ENCODE measurements at places on chromosomes 1 and 21.

DNA sequence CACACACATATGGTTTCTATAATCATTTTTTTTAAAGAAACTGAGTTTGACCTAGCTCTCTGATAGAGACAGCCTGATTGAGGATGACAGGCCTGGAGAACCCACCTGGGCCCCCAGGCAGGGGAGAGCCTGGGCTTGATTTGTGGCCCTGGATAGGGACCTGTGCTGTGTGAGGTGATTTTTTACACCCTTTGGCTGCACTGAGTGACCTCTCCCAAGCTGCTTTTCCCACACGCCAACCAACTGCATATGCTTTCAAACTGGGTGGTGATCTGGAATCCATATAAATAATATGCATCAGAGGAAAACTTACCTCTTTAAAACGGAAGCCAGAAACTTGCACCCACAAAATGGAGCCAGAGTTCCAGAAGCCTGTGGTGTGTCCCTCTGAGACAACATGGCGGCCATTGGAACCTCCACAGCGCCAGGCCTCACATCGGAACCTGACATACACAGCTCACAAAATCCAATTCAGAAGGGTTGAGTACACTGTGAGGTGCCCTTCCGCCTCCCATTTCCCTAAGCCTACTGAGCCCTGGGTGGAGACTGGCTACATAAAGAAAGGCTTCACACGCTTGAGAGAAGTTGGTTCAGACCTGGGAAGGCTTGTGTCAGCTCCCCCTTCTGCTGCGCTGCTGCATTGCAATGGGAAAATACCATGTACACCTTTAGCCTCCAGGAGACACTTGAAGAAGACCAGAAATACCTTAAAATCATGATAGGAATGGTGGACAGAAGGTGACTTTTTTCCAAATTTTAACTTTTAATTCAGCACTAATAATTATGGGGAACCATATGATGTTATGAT, 160.7 kb downstream of the HHIPL2 start:
- no peak for DNase-seq

- DNase-seq = no peak
Measured at GRCh38 chr1:239930686-239931262, 160.9 kb upstream of the FMN2 start.

GRCh38 chr1:192907545-192908243, 98.9 kb downstream of the RGS2 start:
- DNase-seq = no peak

GRCh38 chr1:112369392-112370285, 26.4 kb upstream of the CTTNBP2NL start:
- peak; percentile 82 for DNase-seq

DNA sequence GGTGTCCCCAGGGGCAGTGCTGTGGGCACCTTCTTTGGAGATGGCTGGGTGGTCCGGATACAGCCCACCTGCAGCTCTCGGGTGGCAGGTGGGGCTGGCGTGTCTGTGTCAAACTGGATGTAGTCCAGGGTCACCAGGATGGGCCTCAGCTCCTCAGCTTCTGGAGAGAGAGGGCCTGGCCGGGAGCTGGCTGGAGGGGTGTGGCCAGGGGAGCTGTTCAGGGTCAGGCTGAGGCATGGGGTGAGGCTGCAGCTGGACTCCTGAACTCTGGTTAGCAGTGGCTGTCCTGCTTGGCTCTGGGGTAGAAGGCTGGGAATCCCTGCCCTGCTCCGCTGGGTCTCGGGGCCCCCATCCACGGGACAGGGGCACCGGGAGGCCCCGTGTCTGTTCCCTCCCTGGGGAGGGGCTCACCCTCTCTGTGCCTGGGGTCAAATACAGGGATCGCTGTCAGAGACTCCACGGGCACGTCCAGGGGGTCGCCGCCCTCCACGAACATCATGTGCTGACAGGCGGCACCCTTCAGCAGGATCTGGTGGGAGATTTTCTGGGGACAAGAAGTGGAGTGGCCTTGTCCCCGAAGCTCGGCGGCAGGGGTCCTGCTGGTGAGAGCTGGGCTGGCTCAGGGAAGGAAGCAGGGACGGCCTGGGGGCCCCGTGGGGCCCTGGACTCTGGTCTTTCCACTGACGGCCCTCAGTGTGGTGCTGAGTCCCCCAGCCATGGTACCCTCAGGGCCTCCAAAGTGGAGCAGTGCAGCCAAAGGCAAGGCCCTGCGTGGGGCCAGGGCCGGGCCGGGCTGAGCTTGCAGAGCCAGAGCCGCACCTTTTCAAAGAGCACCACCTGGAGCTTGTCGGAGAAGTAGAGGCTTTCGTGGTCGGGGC, 4.1 kb upstream of the TMEM52 start:
- no peak for DNase-seq

DNA sequence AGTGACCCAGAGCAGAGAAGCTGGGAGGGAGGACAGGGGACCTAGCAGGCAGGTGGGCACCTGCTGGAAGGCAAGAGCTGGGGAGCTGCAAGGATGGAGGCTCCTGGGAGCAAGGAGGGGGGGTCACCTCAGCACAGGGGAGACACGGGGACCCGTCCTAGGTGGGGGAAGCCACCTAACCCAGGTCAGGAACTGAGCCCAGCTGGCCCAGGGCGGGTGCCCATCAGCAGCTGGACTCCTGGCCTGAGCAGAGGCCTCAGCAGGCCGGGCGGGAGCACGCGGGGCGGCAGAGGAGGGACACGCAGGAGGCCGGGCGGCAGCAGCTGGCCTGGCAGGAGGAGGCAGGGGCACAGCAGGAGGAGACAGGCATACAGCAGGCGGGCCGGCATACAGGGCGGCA, 949 bp downstream of the KRTAP10-1 start:
- no peak for DNase-seq

DNA sequence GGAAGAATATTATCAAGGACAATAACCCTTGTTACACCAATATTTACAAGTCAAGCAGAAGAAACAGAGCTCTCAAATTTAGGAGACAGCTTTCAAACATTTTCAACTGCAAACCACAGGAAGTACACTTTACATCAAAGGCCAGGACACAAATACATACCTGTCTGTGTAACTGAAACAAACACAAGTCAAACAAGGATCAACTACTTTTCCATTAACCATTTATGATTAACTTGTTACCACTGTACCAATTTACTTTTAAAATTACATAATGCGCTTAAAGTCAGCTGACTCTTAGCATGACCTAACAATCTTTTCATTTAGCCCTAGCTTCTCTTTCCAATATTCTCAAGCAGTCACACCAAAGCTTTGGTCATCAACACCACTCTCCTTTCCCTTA, 43.5 kb downstream of the TRIM33 start:
- no peak for DNase-seq

DNA sequence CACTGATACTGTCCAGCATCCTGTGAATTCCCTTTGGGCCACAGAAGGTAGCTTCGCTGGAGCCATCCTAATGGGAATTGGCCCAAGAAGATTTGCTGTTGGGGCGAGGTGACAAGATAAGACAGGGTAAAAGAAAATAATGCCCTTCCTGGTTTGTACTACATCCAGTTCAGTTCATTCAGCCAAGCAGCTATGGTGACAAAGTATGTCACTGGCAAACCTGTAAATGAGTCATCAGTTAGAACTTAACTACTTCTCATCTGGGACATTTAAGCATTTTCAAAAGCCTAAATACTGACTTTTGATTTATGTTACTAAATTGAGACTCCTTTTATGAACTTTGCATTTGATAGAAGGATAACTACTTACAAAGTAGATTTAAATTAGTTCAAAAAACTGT, 54.2 kb downstream of the WDR64 start:
- no peak for DNase-seq

DNA sequence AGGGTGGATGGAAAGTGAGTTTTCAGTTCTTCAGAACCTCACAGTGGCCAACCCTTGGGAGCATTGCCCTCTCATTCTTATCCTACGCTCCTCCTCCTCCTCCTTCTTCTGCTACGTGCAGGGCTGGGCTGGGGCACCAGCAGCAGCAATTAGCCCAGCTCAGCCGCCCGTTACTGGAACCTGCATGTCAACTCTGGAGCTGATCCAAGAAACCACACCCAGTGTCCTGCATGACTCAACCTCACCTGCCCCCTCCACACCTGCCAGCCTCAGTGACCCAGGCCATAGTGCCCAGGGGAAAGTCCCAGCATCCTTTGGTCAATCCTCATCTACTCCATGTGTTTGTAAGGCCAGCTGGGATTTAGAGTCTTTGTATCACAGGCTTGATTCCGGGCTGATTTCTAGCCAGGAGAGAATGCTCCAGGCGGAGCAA, 12.6 kb downstream of the ELF3 start:
- no peak for DNase-seq

Data from hippocampal formation (tissue), 2 donors.